Stimulated activated CD8-positive, alpha-beta memory T cell treated with anti-CD3 and anti-CD28 coated beads, Interleukin-12 subunit alpha, Interleukin-12 subunit beta, amount 100 ng/mL, for 1 hour (primary cell): ENCODE measurements at places on chromosomes 13 and 19.

GRCh38 chr19:31318790-31319425, 30.3 kb downstream of the TSHZ3 start:
- DNase-seq, result no peak

DNA sequence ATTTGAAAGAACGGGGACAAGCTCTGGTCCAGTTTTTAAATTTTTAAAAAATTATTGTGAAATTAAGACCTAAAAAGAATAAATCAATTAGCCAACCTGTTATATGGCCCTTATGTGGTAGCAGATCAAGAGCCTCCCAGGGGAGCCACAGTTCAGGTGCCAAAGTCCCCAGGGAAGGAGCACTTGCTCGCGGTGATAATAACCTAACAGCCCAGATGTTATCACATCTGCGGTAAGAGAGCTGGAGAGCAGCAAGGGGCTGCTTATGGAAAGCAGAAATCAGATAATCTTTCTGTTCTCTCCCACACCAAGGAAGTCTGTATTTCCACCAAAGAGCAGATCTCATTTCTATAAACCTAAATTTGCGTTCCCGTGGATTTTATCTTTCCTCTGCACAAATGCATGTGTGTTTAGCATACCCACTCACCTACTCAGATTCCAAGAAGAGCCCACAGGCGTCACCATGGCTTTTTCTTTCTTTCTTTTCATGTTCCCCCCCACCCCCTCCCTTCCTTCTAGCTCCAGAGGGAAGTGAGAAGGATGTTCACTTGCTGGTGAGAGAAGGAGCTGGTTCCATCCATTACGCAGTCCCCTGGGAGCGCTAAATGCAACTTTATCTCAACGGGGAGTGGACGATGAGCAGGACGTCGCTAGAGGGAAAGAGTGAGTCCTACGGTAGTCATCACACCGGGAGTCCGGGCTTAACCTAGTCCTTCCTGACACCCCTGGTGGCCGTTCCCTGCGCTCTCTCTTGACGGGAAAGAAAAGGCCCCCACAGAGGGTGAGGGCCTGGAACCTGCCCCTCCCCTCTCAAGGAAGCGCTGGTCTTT, 1.6 kb upstream of the POU4F1 start:
- no peak for DNase-seq

GRCh38 chr19:48933382-48933932, at the start of gene DHDH:
Gene DHDH, plus strand, starts transcription at chr19:48933699. Its CDS starts 23 bp downstream, at chr19:48933722.
- DNase-seq, result peak; percentile 70

GRCh38 chr19:51789061-51789795, 5.7 kb upstream of the FPR3 start:
- no peak for DNase-seq

DNA sequence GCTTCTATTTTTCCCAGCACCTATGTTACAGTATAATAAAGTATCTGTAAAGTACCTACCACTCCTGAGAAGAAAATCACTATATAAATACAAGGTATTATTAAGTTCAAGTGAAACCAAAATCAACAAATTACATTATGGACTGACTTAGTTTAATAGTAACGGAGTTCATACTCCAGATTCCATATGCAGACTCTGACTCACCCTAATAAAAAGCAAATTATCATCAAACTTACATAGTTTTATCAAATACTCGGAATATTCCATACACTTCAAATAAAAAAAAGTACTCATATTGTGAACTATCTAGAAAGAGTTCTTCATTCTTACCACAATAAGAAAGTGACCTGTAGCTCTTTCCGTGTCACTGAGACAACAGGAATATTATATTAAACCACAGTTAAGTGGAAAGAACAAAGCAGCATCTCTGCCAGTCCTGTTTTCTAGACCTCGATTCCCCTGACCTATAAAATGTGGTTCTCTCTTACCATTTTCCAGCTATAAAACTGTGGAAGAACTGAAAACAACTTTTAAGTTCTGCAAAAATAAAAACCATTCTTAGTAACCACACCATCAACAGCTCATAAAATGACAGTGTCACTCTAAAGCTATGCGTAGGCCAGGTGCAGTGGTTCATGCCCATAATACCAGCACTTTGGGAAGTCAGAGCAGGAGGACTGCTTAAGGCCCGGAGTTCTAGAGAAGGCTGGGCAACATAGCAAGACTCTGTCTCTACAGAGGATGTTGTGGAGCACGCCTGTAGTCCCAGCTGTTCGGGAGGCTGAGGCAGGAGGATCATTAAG, 42.6 kb downstream of the USP12 start:
- DNase-seq, result no peak
